ENCODE measurements at places on chromosomes 16 and 17.

DNA sequence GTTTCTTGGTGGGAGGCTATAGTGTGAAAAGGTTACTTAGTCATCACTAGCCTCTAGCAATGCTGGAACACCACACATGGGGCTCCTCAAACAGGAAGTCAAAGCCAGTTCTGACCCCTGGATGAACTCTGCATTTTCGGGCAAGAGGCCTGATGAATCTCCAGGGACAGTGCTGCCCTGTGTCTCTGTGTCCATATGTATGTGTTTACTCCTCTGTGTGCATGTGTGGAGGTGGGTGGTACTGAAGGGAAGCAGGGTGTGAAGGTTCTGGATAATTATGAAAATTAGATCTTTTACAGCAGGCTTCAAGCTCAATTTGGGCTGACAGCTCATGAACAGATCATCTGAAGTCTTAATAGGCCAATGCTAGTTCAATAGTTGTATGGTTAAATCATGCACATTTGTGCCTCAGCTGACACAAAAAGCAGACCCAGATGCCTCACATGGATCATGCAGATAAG lies 133.6 kb downstream of the SNX11 start:
- no peak for DNase-seq

- DNase-seq: no peak
These were observed 115.1 kb downstream of the ABCA8 start for GRCh38 chr17:68840073-68840472.

DNA sequence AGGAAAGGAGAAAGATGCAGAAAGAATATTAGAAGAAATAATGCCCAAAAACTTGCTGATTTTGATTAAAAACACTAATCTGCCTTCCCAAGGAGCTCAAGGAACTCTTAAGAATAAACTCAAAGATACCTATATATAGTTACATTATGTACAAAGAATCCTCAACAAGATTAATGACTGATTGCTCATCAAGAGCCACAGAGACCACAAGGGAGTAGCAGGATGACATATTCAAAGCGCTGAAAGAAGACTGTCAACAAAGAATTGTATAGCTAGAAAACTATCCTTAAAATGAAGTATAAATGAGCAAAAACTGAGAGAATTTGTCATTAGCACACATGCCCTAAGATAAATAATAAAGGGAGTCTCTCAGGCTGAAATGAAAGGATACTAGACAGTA lies 6.2 kb downstream of the LPCAT2 start:
- DNase-seq: no peak

- DNase-seq: no peak
These were observed 45.2 kb downstream of the XPO6 start for GRCh38 chr16:28166394-28167208.

DNA sequence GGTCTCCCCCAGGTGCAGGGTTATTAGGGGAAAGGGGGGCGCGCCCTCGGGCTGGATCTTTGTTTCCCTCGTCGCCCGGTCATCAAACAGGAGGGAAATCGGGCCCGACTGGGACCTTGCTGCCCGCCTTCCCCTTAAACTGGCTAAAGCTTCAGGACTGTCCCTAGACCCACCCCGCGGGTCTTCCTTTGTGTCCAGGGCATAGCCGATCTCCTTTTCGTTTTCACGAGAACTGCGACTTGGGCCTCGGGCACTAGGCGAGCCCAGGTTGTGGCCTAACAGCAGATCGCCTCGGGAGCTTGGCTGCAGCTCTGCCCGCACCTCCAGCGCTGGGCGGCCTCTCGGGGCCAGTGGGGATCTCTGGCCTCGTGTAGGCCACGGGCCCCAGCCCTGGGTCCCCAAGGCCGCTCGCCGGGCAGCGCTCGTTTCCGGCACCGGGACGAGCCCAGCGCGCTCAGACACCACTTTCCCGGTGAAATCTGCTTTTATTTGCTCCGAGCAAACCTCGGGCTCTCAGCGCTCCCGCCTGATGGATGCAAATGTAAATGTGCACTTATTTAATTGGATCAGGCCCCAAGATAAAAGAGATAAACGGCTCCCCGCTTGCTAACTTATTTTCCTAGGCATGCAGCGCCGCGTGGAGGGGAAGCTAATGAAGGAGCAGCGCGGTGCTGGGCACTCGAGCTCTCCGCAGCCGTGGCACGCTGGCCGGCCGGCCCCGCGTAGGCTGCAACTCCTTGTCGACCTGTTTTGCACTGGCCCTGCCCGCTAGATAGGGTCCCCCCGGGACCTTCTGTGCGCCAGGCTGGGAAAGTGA lies 7.8 kb downstream of the IRX5 start:
- no peak for DNase-seq

GRCh38 chr17:41382394-41382793 lies 288 bp upstream of the KRT34 start:
- no peak for DNase-seq

- DNase-seq: no peak
These were observed 486.7 kb upstream of the SALL1 start for GRCh38 chr16:51637770-51638094.

DNA sequence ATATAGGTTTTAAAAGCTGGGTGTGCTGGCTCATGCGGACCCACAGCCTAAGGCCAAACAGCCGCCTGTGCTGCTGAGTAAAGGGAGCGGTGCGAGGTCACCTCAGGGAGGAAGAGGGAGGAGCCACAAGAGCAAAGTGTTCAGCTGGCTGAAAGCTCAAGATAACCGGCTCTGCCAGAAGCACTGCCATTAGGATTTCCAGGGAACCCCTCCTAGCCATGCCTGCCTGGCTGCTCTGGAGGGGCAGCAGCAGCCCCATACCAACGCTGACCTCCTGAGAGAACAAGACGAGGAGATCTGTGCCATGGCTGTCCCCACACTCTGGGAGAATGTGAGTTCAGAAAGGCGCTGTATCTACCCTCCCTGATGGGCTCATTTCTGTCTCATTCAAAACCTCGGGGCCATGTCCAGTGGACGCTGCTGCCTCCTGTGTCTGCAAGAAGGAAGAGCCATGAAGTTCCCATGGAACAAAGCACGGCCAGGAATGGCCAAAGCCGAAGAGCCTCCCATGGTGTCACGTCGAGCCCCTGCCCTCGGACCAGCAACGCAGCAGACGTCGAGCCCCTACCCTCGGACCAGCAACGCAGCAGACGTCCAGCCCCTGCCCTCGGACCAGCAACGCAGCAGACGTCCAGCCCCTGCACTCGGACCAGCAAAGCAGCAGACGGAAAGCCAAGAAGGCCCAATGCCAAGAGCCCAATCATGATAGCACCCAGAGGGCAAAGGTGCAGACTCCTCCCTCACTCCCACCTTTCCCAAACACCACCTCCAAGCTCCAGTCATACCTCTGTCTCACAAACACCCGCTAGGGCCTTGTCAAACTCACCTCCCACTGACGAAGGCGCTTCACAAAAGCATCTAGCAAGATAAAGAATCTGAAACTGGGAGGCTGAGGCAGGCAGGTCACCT lies 107.0 kb downstream of the ANKRD11 start:
- DNase-seq: no peak

GRCh38 chr16:84722068-84722467 lies 22.3 kb downstream of the USP10 start:
- DNase-seq: no peak

- DNase-seq: no peak
These were observed 6.8 kb downstream of the MEAK7 start for GRCh38 chr16:84497418-84498222.

GRCh38 chr16:14133907-14134306 lies 62.8 kb downstream of the MRTFB start:
- no peak for DNase-seq

- DNase-seq: no peak
These were observed 67.5 kb downstream of the IQCK start for GRCh38 chr16:19785512-19786130.

DNA sequence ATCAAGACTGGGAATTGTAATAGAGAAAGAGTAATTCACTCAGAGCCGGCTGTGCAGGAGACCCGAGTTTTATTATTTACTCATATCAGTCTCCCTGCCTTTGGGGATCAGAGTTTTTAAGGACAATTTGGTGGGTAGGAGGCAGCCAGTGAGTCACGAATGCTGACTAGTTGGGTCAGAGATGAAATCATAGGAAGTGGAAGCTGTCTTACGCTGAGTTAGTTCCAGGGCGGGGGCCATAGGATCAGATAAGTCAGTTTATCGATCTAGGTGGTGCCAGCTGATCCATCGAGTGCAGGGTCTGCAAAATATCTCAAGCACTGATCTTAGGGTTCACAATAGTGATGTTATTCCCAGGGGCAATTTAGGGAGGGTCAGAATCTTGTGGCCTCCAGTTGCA lies 20.2 kb upstream of the GUCY2D start:
- no peak for DNase-seq

GRCh38 chr17:56594320-56595107 lies 1.0 kb downstream of the NOG start:
- no peak for DNase-seq

GRCh38 chr16:24734382-24734781 lies 4.9 kb downstream of the TNRC6A start:
- DNase-seq: no peak

GRCh38 chr16:87834005-87834667 lies 35.2 kb downstream of the SLC7A5 start:
- no peak for DNase-seq

All from stimulated activated CD8-positive, alpha-beta memory T cell treated with anti-CD3 and anti-CD28 coated beads, Interleukin-2, amount 100 ng/mL, for 48 hours (primary cell).